Hindlimb muscle (tissue), 1 donor: ENCODE measurements at places on chromosomes 4 and X. TPM values are rescaled to one million over a fixed set of nuclear protein-coding genes. Genes with fewer than 3 reads are reported as not detected.

NHS gene
- polyA plus RNA-seq: 1.2 TPM

DNA sequence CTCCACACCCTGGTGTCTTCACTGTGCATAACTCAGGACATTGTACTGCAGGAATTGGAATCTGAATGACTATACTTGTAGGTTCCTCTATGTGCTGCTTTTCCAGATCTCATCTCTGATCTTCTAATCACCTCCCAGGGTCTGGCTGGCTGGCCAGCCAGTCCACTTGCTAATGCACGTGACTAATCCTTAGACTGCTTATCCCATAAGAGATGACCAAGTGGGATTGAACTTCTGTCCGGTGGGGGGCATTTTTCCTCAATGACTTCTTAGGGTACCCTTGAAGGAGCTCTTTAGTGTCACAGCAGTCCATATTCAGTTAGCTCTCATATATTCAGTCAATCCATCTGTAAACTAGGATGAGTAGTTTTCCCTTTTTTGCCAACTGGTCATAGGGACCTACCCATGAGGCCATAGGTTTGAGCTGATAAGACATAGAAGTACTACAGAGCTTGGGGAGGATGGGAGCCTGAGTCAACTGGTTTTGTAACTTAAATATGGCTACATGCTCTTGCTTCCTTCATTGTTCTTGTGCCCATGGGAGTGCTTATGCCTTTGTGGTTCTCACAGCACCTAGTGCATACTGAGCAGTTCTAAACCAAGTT is 71.9 kb upstream of the WDR1 start:
- no peak for DNase-seq

GRCh38 chr4:182126096-182126495 is 117.1 kb upstream of the TENM3 start:
- no peak for DNase-seq

GRCh38 chrX:23666282-23666681 is 1.0 kb upstream of the PRDX4 start:
- DNase-seq: no peak

PRSS12 gene
- polyA plus RNA-seq: 3.9 TPM

FHIP1A gene
- 15.5 TPM for polyA plus RNA-seq

FAM47A gene
- 0.13 TPM for polyA plus RNA-seq

- DNase-seq: no peak
Observed at GRCh38 chr4:16253127-16253960, 27.1 kb upstream of the TAPT1 start.

XAGE1A gene
- polyA plus RNA-seq: not detected
